Eye (tissue), 1 donor: ENCODE measurements at places on chromosomes 12 and 14.
A peak's percentile ranks its signal among the peaks of the same experiment; 100 is the strongest.

DNA sequence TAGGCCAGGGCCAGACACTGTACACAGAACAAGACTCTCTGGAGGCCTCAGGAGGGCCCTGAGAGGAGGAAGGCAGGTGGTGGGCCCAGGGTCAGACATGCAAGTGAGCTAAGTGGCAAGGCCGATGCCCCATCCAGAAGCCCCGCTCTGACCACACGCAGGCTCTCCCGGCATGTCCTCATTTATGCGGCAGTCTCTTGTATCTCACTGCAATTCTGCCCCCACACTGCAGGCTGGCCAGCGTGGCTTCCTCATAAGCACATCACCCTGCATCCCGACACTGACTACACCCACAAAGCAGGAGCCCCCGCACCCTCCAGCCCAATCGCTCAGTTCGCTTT, 17.5 kb downstream of the SSH1 start:
- DNase-seq, result no peak

- DNase-seq, result no peak
Measured at GRCh38 chr12:68281322-68282077, 28.1 kb upstream of the IL22 start.

GRCh38 chr14:96673706-96674105, 123.5 kb upstream of the VRK1 start:
- no peak for DNase-seq

DNA sequence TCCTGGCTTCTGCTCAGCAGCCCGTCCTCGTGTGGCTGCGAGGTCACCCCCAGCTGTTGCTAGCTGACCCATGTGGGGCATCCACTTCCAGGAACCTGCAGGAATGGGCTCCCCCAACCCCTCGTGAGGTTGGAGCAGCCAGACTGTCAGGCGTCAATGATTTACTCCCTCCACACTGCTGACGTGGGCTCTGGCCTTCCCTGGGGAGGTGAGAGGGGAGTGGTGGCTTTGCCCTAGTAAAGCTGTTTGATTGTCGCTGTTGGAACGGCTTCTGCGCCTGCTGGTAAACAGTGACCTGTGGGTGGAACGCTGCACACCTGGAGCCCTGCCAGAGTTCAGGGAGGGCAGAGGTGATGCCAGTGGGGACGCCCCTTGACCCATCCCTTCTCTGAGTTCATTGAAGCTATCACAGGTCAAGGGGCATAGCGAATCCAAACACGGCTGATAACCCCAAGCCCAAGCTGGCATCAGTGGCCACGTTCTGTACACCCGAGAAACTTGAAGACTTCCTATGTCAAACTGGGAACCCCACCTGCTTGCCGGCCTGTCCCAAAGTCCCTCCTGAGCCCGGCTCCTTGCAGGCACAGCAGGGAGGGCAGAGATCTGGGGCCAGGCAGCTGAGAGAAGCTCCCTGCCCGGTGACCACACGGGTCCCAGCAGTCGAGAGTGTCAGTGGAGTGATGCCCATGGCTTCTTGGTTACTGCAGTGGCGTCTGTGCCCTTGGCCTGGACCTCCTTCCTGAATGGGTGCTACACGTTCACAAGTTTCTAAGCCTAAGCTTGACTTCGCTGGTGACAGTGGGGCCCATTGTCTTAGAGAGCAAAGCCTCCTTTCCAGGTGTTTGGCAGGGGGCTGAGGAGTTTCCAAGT, 2.7 kb downstream of the ASPG start:
- DNase-seq, result peak; percentile 32
